Breast epithelium (tissue), 4 donors: ENCODE measurements at places on chromosomes 5 and 9.

- DNase-seq: no peak
These were observed 39.2 kb upstream of the RAB3C start for GRCh38 chr5:58543723-58544122.

- DNase-seq: no peak
These were observed 126.1 kb downstream of the GPBP1 start for GRCh38 chr5:57299986-57300385.

DNA sequence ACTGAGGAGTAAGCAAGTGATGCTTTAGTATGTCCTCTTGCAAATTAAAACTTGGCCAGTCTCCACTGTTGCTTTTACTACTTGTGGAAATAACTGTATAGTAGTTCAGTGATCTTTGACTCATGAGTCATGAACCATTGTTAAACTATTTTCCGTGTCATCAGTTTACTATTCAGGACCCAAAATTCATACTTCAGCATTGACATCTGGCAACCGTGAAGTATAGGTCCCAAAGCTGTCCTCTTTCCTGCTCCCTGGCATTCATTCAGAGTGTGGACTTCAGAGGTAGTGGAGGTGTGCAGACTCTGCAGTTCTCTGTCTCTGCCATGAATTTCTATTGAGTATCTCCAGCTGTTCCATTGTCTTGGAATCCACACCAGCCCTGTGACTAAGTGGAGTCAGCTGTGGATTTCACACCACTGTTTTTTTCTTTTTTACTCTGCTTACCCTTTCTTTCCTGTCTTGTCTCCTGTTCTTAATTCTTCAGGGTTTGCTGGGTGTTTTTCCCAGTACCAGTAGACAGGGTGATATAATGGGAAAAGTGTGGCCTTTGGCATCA lies 7.5 kb downstream of the TDRD7 start:
- DNase-seq: no peak

DNA sequence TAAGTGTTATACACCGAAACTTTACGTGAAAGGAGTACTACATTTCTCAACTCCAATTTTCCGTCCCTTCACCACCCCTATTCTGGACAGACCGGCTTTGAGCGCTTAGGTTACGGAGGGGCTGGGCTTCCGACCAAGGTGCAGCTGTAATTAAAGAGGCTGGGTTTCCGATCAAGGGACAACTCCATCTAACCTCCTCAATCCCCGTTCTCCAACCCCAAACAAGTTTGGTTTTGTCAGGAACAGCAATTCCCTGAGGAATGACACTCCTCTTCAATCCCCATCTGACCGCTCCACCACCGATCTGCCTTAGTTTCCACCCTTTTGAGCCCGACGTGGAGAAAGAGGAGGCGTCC lies 577 bp downstream of the TUT7 start:
- DNase-seq: peak; percentile 40

DNA sequence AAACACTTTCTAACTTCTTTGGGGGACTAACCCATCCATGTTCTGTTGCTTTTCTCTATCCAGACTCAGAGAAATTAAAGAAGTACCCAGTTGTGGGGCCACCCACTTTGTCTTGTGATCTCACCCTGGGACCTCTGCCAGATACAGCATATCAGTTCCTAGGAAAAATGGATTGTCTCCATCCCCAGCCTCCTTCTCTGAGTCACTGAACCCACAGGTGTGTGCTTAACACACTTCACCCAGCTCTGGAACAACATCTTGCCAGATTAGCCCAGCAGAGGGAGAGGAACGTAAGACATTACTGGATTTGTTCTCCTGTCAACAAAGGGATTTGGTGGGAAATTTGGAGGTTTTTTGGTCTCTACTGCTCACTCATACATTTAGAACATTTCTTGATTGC lies 19.2 kb downstream of the FAM240B start:
- DNase-seq: no peak

GRCh38 chr9:92631452-92632343 lies 38.2 kb downstream of the IPPK start:
- DNase-seq: no peak

DNA sequence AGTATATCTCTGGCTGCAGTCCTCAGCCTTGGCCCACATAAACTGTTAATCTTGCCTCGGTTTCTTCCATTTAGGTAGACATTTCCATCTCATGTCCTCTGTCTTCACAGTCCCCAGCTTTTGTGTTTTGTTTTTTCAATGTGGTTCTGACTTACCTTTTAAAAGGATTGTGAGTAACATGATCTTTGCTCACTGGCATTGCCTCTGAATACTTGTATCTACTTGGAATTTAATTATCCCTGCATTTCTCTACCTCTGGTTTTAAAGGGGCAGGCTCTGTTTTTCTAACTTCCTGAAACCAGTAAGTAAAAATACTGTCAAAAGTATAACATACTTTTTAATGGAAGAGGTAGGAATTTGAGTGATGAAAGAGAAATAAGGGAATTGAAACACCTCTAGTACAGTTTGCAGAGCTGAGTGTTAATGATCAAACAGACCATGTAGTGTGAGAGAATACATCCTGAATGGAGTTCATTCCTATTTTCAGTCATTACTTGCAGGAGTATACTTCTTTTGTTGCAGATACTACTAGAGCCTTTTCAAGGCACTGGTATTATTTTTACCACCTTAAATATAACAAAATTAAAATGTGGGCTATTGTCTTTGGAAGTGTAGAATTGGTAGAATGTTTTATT lies 62.6 kb downstream of the MTREX start:
- no peak for DNase-seq

GRCh38 chr9:4229252-4229651 lies 70.6 kb downstream of the GLIS3 start:
- DNase-seq: no peak

- DNase-seq: no peak
These were observed 14.9 kb upstream of the TMEM38B start for GRCh38 chr9:105679257-105680022.

DNA sequence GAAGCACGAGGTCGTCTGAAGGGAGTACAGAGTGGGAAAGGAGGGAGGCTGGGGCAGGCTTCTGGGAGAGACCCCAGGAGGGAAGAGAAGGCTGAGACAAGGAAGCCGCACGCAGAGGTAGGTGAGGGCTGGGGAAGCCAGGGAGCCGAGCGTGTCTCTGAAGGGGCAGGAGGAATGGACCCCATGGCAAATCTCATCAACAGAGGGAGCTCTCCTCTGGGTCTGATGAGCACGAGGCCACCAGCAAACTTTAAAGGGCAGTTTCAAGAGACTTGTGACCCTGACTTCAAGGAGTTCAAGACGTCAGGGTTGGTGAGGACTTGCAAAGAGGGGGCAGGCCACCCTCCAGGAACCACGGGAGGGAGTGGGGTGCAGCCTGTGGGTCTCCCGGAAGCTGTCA lies 326.2 kb upstream of the IRX2 start:
- no peak for DNase-seq

DNA sequence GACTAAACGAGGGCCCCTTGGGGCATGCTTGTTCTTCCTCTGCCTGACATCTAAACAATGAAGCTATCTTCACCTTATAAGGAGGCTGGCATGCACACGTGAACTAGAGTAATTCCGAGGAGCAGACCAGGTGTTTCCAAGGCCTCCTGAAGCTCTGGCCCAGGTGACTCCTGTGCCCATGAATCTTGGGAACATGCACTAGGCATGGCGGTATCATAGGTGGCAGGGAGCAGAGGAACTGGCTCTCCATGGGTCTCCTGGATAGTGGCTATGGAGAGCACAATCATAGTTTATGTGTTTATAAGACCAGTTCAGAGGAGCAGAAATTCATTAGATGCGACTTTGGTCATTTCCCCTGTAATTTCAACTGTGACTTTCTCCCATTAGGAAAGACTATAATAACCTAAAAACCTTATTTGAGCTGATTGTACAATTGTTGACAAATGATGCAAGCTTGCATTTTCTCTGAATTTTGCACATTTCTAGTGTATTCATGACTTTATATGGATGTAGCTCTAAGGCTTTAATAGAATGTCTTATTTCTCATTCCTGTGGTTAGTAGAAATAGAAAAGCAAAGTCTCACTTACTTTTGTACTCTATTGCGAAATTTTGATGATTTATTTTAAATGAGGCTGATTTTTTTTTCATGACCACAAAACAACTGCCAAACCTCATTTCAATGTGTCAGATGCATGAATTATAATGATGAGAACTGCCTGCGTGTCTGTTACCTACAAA lies 135.3 kb upstream of the RPS23 start:
- no peak for DNase-seq

GRCh38 chr9:82504620-82505019 lies 516.0 kb downstream of the SPATA31D1 start:
- no peak for DNase-seq

GRCh38 chr5:2829239-2829638 lies 77.8 kb upstream of the IRX2 start:
- DNase-seq: no peak

GRCh38 chr9:115777610-115778009 lies 376.0 kb upstream of the PAPPA start:
- no peak for DNase-seq

DNA sequence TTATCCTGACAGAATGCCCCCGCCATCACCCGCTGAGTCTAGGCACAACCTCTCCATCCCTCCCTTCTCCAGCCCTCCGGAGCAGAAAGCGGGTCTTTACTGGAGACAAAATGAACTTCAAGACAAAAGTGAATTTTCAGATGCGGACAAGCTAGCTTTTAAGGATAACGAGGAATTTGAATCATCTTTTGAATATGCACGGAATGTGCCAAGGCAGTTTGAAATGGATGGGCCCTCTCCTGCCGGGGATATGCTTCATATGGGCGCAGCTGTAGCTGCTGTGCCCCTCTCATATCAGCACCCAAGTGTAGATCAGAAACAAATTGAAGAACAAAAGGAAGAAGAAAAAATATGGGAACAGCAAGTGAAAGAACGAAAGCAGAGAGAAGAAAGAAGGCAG lies 37.5 kb downstream of the CPLANE1 start:
- no peak for DNase-seq

GRCh38 chr5:80941496-80941895 lies 18.7 kb upstream of the RASGRF2 start:
- DNase-seq: no peak

- DNase-seq: no peak
These were observed 132.9 kb downstream of the RXRA start for GRCh38 chr9:134459164-134459563.

- no peak for DNase-seq
These were observed 59.5 kb downstream of the MAST4 start for GRCh38 chr5:66655395-66656324.

- DNase-seq: no peak
These were observed 143.4 kb downstream of the FAM114A2 start for GRCh38 chr5:153895266-153895665.

- DNase-seq: no peak
These were observed 134.9 kb upstream of the ADCY2 start for GRCh38 chr5:7261049-7261448.
